Upper lobe of left lung (tissue), 6 donors: ENCODE measurements at places on chromosomes 3 and 15. TPM values are rescaled to one million over a fixed set of nuclear protein-coding genes. Genes with fewer than 3 reads are reported as not detected.

DNA sequence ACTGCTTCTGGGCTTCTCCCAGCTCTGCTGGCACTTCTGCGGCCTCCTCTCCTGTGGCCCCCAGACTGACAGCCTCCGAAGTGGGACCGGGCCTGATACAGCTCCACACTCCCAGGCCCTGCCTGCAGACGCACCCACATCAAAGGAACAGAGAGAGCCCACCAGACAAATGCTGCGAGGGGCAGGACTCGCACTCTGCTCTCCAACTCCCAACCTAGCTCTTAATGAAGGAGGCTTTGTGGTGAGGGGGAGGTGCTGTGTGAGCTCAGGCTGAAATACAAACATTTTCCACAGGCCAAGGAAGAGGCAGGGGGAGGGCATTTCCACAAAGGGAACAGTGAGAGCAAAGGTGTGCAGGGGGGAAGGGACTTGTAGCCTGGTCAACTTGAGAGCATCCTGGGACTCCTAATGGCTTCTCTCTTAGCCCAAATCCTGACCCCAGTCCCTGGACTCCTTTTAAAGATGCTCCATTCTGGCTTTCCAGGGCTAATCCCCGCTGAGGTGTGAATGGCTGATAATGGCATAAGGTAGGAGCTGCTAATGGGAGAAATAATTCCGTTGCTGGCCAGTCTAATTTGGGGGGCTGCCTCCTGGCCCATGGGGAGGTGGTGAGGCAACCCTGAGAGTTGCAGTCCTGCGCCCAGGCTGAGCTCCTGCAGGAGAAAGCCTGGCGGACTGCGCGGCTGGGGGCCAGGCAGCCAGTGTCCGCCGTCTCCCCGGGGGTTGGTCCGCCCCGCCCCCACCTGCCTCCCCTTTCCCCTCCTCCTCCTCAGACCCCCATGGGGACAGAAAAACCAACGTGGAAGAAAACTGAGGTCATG is 9.6 kb downstream of the LINGO1 start:
- DNase-seq: no peak

- DNase-seq: no peak
Observed at GRCh38 chr3:122886946-122887345, 92.1 kb downstream of the SLC49A4 start.

Gene UNC13C
- total RNA-seq: 0.69 TPM

Gene C3orf85
- not detected for total RNA-seq

Gene EPHA6
- total RNA-seq: 0.57 TPM

- no peak for DNase-seq
Observed at GRCh38 chr3:108838436-108838835, 15.8 kb downstream of the TRAT1 start.
